ENCODE measurements at places on chromosomes 5 and 9.

DNA sequence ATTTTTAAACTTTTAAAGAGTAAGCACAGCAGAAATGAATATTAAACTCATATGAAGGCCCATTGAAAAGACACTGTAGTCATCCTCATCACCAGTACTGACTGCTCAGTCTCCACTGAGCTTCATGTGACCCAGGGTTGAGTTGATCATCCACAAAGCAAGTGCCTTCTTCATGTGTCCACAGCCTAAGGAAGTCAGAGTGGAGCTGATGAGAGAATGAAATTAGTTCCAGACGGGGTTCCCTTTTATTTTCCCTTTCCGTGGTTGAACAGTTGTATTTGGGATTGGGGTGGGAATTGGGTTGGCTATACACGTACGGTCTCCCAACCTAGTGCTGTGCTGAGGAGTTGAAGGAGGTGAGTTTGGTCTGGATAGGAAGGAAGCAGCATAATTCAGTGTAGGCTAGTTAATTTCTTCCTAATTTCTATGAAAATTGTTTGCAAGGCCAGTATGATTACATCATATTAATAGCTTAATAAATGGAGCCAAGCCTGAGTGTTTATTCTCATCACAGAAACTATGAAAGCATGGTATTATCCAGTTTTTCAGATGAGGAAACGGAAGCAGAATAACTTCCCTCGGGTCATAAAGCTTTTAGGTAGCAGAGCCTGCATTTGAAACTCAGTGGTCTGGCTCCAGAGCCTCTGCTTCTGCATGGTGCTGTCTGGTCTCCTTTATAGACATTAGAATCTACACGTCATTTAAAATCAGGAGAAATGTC is 103.9 kb upstream of the DMRT1 start:
- no peak for DNase-seq

DNA sequence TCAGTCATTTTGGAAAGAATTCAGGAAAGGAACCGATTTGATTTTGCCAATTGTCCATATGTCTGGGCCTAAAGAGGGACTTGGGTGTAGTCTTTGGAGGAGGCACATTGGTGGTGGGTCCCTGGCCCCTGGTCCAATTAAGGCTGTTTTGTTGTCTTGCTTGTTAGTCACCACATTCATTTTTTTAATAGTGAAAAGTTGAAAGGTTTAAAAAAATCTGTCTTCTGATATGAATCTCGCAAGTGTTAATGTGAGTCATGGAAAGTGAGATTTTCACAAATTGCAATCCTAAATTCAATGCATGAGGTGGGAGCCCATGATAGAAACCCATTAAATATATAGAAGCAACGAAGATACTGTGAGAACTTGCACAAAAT is 165.9 kb upstream of the OTULINL start:
- no peak for DNase-seq

- DNase-seq = peak; percentile 68
These were observed 718 bp upstream of the DENND4C start for GRCh38 chr9:19229595-19230354.

DNA sequence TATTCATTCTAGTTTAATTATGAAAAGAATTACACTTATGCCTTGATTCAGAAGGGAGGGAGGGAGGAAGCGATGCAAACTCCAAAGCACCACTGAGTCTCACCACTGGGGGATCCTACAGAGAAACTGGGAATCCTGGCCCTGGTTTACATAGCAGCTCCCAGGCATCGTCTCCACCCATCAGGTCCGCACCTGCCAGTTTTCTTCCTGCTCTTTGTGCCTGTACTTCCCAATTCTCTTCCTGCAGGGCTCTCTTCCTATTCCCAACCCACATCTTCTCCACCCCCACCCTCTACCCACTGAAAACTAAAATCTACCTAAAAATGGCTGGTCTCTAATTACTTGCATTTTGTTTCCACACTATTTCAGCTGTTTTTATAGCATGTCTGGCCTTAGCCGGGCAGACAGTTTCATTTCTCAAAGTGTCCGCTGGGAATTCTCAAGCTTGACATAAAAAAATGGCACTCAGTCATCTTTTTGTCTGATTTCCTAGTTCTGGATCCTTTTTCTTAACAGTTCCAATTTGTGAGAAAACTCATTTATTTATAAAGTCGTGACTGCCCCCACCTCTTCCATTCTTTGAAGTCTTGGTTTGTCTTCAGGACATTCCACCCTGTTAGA is 1.6 kb upstream of the TNIP1 start:
- DNase-seq = peak; percentile 37

- no peak for DNase-seq
These were observed 30.9 kb upstream of the NXNL2 start for GRCh38 chr9:88503845-88504764.

DNA sequence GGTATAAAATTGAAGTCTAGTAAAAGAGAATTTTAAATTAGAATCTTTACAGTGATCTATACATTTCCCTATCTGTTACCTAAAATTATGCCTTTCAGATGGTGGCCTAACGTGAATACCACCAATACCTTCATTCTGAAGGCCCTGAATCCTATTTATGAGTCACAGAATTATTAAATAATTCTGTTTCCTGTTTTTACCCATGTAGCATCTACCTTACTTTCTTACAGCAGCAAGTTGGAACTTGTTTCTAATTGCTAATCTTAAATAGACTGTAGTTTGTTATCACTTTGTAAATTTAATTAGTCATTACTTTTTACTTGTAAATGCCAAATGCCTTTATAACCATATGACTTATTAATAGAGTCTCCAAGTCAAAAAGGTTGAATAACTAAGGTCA is 135.0 kb downstream of the PDE4D start:
- DNase-seq = no peak

GRCh38 chr5:35129276-35129675 is 81.5 kb upstream of the AGXT2 start:
- no peak for DNase-seq

DNA sequence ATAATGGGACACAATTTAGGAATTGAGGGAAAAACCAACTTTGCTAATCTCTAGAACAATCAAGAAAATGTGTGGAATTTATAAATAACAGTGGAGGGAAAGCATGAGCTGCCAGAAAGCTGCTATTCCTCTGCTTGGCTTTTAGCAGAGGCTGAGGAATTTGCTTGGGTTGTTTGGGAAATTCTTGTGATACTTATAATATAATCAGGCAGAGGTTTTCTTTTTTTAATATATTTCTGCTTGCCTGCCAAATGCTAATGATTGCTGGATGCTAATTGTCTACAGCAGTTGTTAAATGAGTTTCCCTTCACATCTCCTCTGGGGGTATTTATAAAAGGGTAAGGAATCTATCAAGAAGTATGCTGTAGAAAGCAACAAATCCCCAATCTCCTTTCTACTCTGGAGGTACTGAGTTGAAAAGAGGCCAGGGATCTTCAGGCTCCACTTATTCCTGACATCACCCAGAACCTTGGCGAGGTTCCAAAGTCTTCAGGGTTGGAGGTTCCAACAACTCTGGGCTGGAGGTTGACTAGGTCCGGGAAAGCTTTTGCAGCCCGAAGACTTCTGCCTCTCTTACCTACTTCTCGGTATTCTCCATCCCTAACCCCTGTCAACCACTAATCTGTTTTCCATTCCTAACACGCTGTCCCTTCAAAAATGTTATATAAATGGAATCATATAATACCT is 60.4 kb upstream of the TMED7 start:
- no peak for DNase-seq

DNA sequence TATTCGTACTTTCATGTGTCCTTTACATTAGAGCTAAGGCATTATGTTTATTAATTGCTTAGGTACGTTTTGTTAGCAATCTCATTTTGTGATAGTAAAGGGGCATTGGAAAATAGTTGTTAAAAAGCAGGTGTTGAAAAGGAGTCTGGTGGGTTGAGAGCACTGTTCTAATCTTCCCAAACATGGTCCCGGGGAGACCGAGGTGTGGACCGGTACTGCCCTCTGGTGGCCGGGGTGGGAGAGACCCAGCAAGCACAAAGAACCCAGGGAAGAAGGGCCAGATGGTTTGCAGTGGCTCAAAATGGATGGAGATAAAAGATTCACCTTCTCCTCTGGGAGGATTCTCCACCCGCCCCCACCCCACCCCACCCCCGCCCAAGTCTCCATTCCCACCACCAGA is 26.1 kb downstream of the IDNK start:
- DNase-seq = peak; percentile 78

GRCh38 chr5:115402822-115403577 is 106.5 kb upstream of the CCDC112 start:
- DNase-seq = no peak

GRCh38 chr5:151772029-151772845 is 483 bp downstream of the G3BP1 start:
- DNase-seq = peak; percentile 46

GRCh38 chr5:53580547-53580946 is 20.1 kb downstream of the NDUFS4 start:
- no peak for DNase-seq

GRCh38 chr5:5155617-5156016 is 15.5 kb downstream of the ADAMTS16 start:
- DNase-seq = no peak

DNA sequence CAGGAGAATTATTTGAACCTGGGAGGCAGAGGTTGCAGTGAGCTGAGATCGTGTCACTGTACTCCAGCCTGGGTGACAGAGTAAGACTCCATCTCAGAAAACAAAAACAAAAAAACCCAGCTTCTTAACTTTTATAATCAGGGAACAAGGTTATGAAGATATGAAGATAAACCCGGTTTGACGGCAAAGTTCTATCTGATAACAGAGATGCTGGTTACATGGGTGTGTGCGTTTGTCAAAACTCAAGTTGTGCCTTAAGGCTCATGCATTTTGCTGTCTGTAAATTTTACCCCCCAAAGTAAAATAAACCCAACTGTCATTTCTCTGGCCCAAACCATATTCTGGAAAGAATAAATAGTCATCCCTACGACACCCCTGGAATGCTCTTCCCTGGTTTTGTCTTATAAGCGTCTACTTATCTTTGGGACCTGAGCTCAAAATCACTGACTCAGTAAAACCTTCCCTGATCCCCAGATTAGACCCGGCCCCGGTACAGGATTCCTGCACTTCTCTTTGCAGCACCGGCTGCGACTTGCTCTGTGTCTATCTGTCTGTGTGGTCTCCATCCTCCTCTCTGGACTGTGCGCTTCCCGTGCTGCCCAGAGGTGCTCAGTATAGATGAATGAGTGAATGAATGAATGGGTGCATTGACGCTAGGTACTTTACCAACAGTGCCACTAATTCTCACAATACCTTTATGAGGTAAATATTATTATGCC is 172.2 kb downstream of the DAB2IP start:
- no peak for DNase-seq

- DNase-seq = peak; percentile 1
These were observed 1401.4 kb downstream of the EFNA5 start for GRCh38 chr5:106269252-106269843.

DNA sequence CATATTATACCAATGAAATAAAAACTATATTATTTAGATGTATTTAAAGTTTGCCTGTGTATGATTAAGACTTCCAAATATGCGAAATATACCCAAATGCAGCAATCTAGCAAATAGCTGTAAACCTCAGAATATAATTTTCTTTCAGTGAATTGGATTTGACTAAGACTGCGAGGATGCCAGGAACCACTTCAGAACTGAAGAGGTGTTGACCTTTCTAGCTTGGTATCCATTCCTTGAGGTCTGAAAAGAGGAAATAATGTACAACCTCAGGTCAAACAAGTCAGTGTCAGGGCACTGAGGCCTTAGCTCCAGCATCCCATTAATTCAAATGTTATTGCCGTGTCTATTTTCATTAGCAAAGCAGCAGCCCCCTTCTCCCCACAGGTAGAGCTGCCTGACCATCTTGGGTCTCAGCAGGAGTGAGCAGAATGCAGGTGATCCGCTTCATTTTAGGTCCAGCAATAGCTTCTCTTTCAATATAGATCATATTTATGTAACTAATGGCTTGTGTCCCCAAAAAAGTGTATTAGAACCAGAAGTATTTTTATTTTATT is 100.0 kb downstream of the KIAA1958 start:
- DNase-seq = no peak

GRCh38 chr9:80811656-80812055 is 877.7 kb downstream of the TLE1 start:
- DNase-seq = no peak

- no peak for DNase-seq
These were observed 1.8 kb downstream of the MCTP1 start for GRCh38 chr5:95283022-95283615.

- DNase-seq = peak; percentile 26
These were observed 15.5 kb downstream of the ATOX1 start for GRCh38 chr5:151742870-151743294.

Measured in hematopoietic multipotent progenitor cell treated with erythropoietin and hydrocortisone succinate and interleukin-3 and kit ligand, for 8 days (in vitro differentiated cells).